ENCODE measurements at places on chromosomes 7 and 10. TPM values are rescaled to one million over a fixed set of nuclear protein-coding genes. Genes with fewer than 3 reads are reported as not detected.

DNA sequence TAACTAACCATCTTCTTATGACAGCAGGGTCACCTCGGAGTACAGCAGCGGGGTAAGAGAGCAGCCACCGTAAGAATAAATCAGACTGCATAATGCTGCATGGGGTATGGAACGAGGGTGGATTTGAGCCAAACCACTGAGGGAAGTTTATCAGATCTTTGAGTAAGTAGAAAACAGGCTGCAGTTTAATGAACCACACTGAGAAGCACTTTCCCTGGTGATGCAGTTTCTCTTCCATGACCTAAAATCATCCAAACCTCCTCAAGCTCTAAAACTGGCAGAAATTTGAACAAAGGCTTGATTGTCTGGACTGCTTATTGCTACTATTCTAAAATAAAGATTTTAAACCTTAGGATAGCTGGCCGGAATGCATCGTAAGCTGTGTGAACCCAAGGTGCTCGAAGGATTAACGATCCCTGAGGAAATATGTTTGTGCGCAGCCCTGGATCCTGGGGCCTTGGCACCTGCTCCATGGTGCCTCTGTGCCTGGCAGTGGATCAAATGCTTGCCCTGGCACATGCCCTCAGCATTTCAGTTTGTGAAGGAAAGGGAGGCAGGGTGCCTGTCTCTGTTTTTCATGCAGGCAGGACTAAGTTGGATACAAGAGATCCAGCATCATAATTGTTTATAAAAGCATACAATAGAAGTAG lies 322.7 kb downstream of the LHFPL3 start:
- H3K27me3 ChIP-seq, result no peaks in the 10 kb centered on the region
- H3K4me3 ChIP-seq, result no peak overlapping the region
- H3K27ac ChIP-seq, result no peak overlapping the region
- no peaks in the 10 kb centered on the region for H3K4me1 ChIP-seq

DNA sequence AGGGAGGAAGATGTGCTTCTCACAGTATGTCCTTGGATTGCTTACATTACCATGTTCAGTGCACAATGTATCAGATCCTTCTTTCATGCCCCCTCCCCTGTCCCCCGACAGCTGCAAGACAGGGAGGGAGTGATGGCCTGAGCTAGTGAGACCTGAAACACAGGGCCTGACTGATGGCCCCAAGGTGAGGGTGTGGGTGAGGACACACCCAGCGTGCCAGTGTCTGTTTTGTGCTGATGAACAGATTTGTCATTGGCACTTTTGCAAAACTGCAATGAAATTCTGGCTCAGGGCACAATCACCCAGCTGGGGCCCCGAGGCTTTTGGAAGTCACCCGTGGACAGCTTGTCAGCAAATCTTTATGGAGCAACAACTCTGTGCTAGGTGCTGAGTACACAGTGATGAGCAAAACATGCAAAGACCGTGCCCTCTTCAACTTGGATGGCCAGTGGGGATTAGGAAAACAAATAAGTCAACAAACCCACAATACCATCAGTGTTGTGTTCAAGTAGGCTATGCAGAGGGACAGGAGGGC lies 59.4 kb upstream of the EMX2 start:
- H3K4me3 ChIP-seq, result no peak overlapping the region
- DNase-seq, result no peak
- no peak overlapping the region for H3K27ac ChIP-seq
- H3K36me3 ChIP-seq, result no peaks in the 10 kb centered on the region
- H3K27me3 ChIP-seq, result no peaks in the 10 kb centered on the region

DNA sequence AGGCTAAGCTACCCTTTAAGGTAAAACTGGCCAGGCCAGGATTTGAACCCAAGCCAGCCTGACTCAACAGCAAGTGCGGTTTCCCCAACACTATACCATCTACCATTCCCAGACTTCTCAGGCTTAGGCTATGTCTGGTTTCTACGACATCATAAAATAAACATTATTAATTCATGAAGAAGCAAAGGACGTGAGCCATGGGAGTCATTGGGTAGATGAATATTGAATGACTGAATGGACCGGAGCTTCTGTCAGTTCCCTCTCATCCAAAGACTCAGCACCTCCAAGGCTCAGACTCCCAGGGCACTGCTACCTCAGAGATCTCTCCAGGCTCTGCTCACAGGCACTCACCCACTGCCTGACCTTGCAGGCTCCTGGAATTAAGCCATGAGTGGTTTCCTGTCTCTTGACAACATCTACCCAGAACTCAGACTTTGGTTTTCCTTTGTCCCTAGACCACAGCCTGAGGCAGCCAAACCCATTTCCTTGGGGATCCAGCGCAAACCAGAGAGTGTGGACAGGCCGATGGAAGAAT lies 64.6 kb upstream of the STEAP1B start:
- DNase-seq, result no peak
- peaks cover 6% of the 10 kb centered on the region for H3K36me3 ChIP-seq
- peaks cover 38% of the 10 kb centered on the region for H3K27me3 ChIP-seq
- H3K4me1 ChIP-seq, result peaks cover 65% of the 10 kb centered on the region

The SLC26A5 gene
- not detected for total RNA-seq

The ZFYVE27 gene
- 31.9 TPM for total RNA-seq

GRCh38 chr7:54860843-54861242 lies 101.8 kb upstream of the SEC61G start:
- H3K36me3 ChIP-seq, result no peaks in the 10 kb centered on the region
- no peak overlapping the region for H3K27ac ChIP-seq
- peaks cover 8% of the 10 kb centered on the region for H3K27me3 ChIP-seq
- no peaks in the 10 kb centered on the region for H3K4me1 ChIP-seq
- no peak for DNase-seq
- no peak overlapping the region for H3K4me3 ChIP-seq

The CYP3A7 gene
- not detected for total RNA-seq

DNA sequence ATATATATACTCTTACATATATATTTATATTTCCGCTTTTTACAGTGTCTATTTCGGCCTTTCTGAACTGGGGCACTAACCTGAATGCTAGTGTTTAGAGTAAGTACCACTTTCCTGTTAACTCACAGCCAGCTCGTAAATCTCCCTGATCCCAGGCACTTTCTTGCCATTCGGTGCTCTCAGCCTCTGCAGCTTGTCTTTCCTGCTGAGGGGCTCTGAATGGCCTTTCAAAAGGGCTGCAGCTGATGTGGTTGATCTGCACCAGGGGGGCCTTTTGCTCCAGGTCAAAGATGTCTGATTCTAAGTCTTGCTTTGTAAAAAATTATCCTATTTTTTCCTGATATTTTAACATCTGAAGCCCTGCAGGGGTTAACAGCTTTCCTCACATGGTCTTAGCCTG lies 25.5 kb upstream of the HPS1 start:
- no peak overlapping the region for H3K4me3 ChIP-seq
- H3K36me3 ChIP-seq, result no peaks in the 10 kb centered on the region
- H3K27me3 ChIP-seq, result peaks cover 17% of the 10 kb centered on the region
- H3K27ac ChIP-seq, result no peak overlapping the region
- no peak for DNase-seq
- H3K4me1 ChIP-seq, result peaks cover 9% of the 10 kb centered on the region

The CLCN1 gene
- not detected for total RNA-seq
